ENCODE measurements at places on chromosomes 6 and 20. TPM values are rescaled to one million over a fixed set of nuclear protein-coding genes. Genes with fewer than 3 reads are reported as not detected.

- no peak for DNase-seq
These were observed 85.6 kb upstream of the BEND6 start for GRCh38 chr6:56869346-56869745.

DNA sequence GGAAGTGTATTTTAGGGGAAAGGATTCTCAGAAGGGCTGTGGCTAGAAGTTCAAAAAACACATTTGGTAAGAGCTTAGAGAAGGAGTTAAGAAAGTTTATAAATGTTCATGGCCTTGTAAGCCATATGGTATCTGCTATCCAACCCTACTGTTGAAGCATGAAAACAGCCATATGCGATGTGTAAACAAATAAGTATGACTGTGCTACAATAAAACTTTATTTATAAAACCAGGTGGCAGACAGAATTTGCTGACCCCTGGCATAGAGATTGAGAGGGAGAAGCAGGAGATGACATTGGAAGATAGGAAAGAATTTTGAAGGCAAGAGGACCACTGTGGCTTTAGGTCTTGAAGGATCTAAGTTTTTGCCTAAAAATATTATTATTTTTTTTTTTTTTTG lies 583.5 kb downstream of the DOK5 start:
- no peak for DNase-seq

GRCh38 chr6:29520232-29520631 lies 32.5 kb upstream of the MAS1L start:
- DNase-seq: no peak

DNA sequence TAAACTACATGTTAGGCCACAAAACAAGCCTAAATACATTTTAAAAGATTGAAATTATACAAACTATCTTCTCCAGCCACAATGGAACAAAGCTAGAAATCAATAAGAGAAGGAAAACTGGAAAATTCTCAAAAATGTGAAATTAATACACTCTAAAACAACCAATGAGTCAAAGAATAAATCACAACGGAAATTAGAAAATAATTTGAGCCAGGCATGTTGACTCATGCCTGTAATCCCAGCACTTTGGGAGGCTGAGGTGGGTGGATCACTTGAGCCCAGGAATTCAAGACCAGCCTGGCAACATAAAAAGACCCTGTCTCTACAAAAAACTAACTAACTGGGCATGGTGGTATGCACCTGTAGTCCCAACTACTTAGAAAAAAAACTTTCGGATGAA lies 6.3 kb upstream of the WFDC13 start:
- DNase-seq: peak; percentile 57

Gene UNC93A
- not detected for total RNA-seq

Measured in bronchial epithelial cell (primary cell).